ENCODE measurements at places on chromosomes 3 and 15.

GRCh38 chr15:53331328-53332190 lies 427.9 kb downstream of the WDR72 start:
- no peak for DNase-seq

DNA sequence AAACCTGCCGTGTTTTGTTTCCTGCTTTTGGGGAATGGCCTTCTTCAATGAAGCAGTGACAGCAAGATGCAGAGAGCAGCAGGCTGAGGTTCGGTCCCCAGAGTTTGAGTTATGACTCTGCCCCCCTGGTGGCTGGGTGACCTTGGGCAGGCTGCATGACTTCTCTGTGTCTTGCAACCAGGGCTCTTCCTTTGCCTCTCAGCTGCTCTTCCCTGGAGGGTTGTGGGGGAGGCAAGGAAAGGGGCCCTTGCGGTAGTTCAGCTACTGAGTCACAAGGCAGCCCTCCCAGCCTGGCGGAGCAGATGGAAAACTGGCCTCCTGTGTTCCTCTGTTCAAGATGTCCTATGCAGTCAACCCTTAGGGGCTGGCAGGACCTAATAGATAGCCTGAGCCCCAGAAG lies 17.1 kb downstream of the CTXND1 start:
- peak; percentile 51 for DNase-seq

- no peak for DNase-seq
These were observed 44.3 kb downstream of the ATP2B2 start for GRCh38 chr3:10460951-10461545.

- DNase-seq, result no peak
These were observed 47.4 kb downstream of the CBLB start for GRCh38 chr3:105821433-105821832.

DNA sequence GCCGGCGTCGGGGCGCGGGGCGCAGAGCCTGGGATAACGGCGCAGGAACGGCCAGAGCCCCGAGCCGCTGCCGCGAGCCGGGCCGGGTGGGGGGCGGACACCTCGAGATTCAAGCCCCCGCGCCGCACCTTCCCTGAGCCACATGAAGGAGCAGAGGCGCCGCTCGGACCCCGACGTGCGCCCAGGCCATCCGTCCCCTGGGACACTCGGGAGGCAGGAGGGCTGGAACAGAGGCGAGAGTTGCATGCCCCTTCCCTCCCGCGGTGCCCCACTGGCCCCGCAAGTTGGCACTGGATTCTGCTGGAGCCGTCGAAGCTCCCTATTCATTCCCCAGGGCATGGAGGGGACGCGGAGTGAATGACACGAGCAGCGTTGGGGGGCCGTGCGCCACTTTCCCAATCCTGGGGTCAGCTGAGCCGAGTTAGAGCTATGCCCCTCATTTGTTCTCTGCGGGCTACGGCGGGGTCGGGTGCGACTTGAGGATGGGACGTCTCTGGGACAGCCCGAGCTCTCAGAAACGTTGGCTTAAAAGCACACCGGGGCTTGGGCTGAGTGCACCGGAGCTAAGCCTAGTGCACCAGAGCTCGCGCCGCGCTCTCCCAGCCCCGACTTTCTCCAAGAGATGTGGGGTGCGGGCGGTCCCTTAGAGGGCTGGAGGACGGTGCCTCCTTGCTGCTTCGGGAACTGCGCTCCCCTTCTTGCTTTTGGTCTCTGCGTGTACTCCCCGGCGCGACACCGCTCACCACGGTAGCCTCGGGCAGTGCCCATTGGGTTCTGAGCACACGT lies 588 bp downstream of the SLC6A1 start:
- peak; percentile 14 for DNase-seq

- DNase-seq, result no peak
These were observed 6.0 kb downstream of the HCLS1 start for GRCh38 chr3:121654493-121655385.

DNA sequence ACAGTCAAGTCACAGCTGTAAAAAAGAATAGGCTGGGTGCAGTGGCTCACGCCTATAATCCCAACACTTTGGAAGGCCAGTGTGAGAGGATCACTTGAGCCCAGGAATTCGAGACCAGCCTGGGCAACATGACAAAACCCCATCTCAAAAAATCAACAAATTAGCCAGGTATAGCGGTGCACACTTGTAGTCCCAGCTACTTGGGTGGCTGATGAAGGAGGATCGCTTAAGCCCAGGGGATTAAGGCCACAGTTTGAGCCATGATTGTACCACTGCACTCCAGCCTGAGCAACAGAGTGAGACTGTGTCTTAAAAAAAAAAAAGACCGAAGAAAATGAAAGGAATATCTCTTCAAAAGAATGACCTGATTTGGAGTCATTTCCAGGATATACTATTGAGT lies 6.6 kb downstream of the HERC1 start:
- no peak for DNase-seq

DNA sequence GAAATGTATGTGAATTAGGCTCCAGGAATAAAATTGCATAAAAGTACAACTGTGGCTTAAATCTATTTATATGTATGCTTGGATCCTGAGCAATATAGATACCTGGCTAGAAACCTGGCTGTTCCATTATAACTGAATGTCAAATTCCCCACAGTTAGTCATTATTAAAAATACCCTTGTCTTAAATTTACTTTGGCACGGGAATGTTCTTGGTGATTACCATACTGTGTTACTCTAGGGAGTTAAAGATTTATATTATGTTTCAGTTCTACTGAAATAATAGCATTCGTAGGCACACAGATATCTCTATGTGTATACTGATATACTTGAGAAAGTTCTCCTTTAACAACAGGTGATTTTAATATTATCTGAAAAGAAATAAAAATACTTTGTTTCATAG lies 394.1 kb downstream of the PTPRG start:
- no peak for DNase-seq

- no peak for DNase-seq
These were observed 50.2 kb upstream of the MME start for GRCh38 chr3:155029941-155030340.

DNA sequence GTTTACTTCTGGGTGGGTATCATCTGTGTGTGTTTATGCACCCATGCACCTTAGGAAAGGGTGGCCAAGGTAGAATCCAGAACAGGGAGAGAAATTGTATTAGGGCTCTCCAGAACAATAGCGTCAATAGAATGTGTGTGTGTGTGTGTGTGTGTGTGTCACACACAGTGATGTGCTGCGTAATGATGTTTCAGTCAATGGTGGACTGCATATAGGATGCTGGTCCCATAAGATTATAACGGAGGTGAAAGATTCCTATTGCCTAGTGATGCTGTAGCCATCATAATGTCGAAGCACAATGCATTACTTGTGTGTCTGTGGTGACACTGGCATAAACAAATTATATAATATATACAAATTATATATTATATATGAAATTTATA lies 69.3 kb upstream of the PRR23C start:
- DNase-seq, result no peak

DNA sequence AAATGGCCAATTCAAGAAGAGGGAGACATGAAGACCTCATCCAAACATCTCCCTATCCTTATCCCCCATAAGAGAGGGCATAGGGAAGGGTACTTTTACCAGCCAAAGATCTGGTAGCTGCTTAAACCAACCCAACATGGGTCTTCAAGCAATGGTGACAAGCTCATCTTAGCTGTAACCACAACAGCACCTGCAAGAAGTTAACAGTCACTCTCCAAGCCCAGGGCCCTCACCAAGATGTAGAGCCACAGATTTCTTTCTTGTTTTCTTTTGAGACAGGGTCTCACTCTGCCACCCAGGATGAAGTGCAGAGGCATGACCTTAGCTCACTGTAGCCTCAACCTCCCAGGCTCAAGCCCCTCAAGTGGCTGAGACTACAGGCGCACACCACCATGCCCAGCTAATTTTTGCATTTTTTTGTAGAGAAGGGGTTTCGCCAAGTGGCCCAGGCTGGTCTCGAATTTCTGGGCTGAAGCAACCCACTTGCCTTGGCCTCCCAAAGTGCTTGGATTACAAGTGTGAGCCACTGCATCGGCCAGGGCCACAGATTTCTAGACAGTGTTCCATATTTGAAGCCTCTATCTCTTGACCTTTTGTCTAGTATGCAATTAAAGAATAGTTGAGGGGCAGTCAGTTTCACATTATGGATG lies 57.1 kb downstream of the DHX30 start:
- DNase-seq, result no peak

GRCh38 chr3:194330579-194330978 lies 20.5 kb downstream of the CPN2 start:
- no peak for DNase-seq

DNA sequence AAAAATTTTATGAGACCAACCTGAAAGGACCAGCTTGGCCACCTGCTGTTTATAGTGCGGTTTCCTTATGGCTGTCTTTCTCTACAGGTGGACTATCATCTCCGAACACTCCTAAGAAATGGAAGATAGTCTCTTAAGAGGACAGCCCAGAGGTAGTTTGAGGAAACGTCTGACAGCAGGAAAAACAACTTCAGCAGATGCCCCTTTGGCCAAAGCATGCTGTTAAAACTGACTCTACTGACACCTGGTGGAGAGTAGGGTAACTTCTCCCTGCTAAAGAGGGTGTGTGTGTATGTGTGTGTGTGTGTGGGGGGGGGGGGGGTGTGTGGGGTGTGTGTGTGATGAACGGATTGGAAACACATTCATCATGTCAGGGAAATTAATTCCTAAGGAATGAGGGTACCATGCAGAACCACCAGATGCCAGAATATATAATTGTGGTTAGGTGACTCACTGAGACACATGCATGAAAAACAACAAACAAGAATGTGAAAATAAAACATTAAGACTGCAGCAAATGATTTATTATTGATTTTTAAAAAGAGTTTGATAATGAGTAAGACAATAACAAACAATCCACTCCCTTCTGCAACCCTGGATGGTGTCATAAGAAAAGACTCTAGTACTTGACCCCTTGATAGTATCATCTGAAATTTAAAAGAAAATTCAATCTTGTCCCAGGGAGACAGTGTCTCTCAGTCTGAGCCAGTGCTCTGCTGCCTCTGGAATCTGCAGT lies 256.5 kb downstream of the THRB start:
- peak; percentile 56 for DNase-seq

DNA sequence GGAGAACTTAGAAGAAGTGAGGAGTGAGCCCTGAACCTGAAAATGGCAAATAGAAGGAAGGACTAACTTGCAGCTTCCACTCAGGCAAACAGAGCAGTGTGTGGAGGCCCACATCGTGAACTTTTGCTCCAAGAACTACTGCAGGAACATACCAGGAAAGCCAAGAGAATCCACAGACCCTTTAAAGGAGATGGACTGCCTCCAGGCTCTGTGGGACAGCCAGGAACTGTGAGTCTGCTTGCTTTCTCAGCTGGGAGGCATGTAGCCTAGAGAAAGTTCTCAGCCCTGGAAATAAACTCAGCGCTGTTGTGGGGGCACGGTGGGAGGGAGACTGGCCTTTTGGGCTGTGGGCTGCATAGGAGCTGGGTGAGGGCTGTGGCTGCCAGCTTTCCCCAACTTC lies 93.0 kb downstream of the SNRK start:
- no peak for DNase-seq

DNA sequence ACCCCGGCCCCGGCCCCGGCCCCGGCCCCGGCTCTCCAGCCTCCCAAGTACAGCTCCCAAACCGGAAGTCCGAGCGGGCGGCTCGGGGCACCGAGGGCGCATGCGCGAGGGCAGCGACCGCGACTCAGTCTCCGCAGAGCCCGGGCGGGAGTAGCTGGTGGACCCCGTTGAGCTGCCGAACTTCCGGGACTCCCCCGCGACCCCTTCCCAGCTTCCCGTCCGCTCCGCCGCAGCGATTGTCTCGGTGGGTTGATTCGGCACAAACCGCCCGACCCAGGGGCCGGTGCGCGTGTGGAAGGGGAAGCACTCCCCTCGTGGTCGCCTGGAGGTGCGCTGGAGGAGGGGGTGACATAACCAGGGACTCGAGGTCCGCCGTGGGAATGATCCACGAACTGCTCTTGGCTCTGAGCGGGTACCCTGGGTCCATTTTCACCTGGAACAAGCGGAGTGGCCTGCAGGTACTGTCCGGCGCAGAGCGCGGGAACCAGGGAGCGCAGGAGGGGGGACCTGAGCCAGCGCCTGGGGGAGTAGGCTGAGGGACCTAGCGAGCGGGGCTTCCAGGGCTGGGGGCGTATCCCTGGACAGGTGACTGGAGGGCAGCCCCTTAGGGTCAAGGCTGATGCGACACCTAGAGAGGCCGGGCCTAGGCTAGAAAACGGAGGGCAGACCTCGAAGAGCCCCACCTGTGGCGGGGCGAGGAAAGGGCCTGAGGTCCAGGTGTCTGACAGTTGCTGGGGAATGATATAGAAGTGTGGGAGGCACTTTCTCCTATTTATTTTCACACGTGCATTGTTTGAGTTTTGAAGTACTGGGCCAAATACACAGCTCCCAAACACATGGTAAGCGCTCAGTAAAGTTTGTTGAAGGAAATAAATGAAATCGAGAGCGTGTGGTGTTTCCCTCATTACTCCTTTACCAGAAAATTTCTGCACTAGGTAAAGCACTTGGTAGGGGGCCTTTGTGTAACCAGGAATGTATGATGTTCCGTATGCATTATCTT lies at the start of the genes TUBGCP4 and ZSCAN29:
Gene TUBGCP4 (plus strand): TSS at position 127 of the 1,000 bp plus-strand sequence. CDS start 254 bp downstream, at position 381.
Gene ZSCAN29 (minus strand): TSS at position 69 of the 1,000 bp plus-strand sequence. CDS start 1,130 bp downstream, outside the sequence.
- DNase-seq, result peak; percentile 88

DNA sequence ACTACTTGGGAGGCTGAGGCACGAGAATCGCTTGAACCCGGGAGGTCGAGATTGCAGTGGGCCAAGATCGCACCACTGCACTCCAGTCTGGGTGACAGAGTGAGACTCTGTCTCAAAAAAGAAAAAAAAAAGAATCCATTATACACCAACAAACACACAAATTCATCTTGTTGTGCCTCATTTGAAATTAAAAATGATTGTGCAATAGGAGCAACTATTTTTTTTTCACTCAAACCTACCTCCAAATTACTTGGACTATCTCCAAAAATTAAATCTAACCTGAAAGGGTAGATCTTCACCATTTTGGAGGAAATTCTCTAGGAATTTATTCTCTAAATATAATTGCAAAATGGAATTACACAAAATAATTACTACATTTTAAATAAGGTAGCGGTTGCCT lies 4.6 kb downstream of the ZBBX start:
- no peak for DNase-seq

GRCh38 chr15:94354655-94355054 lies 123.3 kb downstream of the MCTP2 start:
- DNase-seq, result no peak

- no peak for DNase-seq
These were observed 6.1 kb downstream of the DNASE1L3 start for GRCh38 chr3:58204720-58205119.

- no peak for DNase-seq
These were observed 50.3 kb downstream of the FBLN2 start for GRCh38 chr3:13598926-13599886.

GRCh38 chr3:66037330-66037985 lies 1.3 kb downstream of the MAGI1 start:
- DNase-seq, result peak; percentile 50

DNA sequence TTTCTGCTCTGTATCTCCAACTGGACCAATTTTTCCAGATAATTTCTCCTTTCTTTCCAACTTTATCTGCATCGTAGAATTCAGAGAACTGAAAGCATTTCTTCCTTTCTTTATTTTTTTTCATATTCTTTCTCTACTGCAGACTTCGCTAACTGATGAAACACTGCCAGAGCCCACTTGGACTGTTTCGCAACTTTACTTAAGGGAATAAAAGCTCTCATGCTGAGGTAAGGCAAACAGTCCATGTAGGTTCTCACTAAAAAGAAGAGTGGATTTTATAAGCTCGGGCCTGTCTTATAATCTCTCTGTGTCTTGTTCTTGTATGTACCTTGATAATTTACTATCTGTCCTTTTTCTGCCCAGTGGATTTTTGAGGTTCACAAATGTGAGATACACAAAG lies 163.5 kb downstream of the CNTN4 start:
- DNase-seq, result no peak

GRCh38 chr3:189325454-189325853 lies 153.7 kb downstream of the TPRG1 start:
- no peak for DNase-seq

Measured in endothelial cell (in vitro differentiated cells).